ENCODE measurements at places on chromosomes 3 and 15.
A peak's percentile ranks its signal among the peaks of the same experiment; 100 is the strongest.

- DNase-seq = peak; percentile 9
Measured at GRCh38 chr3:61894988-61895935, 333.9 kb downstream of the PTPRG start.

DNA sequence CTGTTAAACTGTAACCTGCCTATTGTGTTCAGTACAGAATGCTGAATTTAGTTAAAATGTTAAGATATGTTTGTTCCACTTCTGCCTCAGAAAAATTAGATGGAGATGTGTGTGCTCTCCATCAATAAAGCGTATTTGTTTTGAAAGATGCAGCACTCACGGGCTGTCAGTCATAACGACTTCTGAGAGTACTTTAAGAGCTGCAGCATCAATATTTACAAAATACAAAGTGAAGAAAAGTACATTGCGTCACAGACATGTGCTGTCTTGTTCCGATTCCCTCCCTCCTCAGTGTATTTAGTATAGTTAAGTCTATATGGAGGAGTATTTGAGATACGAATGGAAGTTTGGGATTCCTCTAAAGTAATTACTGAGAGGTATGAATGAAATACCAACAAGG is 166.6 kb downstream of the BBX start:
- no peak for DNase-seq

- DNase-seq = no peak
Measured at GRCh38 chr15:29844290-29844903, 22.1 kb upstream of the TJP1 start.

GRCh38 chr15:78956937-78957336 is 12.1 kb upstream of the CTSH start:
- no peak for DNase-seq

- no peak for DNase-seq
Measured at GRCh38 chr3:36433511-36433910, 53.2 kb downstream of the STAC start.

- no peak for DNase-seq
Measured at GRCh38 chr3:12663401-12663935, 449 bp downstream of the RAF1 start.

- no peak for DNase-seq
Measured at GRCh38 chr15:39194106-39194830, 386.6 kb upstream of the THBS1 start.

- DNase-seq = no peak
Measured at GRCh38 chr15:25171111-25171811, 216.5 kb downstream of the SNRPN start.

- DNase-seq = no peak
Measured at GRCh38 chr3:12155264-12155663, 3.4 kb downstream of the TIMP4 start.

DNA sequence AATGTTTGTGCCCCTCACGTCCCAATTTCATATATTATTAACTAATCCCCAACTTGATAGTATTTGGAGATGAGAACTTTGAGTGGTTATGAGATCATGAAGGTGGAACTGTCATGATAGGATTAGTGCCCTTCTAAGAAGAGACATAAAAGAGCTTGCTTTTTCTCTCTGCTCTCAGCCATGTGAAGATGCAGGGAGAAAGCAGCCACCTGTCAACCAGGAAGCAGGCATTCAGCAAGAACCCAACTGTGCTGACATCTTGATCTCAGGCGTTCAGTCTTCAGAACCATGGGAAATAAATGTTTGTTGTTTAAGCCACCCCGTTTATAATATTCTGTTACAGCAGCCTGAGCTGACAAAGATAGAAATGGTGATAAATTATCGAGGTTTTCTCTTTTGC is 278.7 kb upstream of the KCNMB2 start:
- DNase-seq = no peak

- no peak for DNase-seq
Measured at GRCh38 chr3:116929505-116930222, 220.1 kb downstream of the TUSC7 start.

GRCh38 chr3:105997800-105998526 is 129.2 kb upstream of the CBLB start:
- no peak for DNase-seq

GRCh38 chr3:111936967-111937366 is 41.9 kb upstream of the ABHD10 start:
- DNase-seq = no peak

GRCh38 chr3:43194069-43194468 is 88.2 kb upstream of the POMGNT2 start:
- no peak for DNase-seq

GRCh38 chr15:51155016-51155580 is 60.4 kb upstream of the TNFAIP8L3 start:
- DNase-seq = no peak

DNA sequence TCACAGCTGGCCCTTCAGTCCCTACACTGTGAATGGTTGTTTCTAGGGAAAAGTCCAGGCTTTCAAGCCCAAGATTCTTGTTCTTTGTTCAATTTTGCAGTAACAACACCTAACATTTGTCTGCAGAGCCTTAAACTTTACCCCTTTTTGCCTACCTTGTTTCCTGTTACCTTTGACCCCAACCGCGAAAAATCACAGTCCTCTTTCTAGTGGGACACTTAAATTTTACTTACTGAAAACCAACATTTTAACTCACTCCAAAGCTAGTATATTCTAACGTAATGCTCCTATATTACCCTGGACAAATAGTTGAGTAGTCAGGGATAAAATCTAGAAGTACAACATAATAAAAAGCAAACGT is 649 bp upstream of the PIK3CB start:
- no peak for DNase-seq

GRCh38 chr15:85988741-85989140 is 90.9 kb upstream of the AGBL1 start:
- no peak for DNase-seq

Measured in activated CD8-positive, alpha-beta memory T cell treated with anti-CD3 and anti-CD28 coated beads for 4 hours (primary cell).